ENCODE measurements at places on chromosomes 2 and 18.

DNA sequence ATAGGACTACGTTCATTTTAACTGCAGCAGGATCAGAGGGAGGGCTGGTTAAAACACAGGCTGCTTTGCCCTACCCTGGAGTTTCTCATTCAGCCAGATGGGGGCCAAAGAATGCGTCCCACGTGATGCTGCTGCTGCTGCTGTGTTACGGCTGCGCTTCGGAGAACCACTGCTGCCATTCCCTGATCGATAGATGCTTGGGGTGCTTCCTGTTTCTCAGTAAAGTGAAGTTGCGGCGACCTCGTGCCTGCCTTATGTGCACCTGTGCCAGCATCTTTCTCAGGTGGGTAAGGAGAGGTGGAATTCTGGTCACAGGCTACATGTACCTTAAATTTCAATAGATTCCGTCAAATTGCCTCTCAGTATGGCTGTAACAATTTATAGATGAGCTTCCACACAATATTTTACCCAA lies 24.7 kb upstream of the TOGARAM2 start:
- no peak for DNase-seq

DNA sequence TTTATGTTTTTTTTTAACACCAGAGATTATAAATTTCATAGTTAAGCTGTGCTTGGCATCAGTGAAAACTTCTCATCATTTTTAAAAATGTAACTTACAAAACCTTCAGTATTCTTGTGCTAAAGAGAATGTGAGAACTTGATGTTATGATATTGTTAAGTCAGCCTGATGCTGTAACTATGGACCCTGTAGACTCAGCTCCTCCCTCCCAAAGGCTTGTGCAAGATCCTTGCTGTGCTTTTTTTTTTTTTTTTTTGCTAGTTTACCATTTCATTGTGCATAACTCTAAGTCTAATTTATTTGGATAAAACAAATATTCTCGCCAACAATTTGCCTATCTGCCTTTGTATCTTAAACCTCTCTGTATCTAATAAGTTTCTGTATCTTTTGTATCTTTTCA lies 12.9 kb upstream of the TFPI start:
- DNase-seq: no peak

DNA sequence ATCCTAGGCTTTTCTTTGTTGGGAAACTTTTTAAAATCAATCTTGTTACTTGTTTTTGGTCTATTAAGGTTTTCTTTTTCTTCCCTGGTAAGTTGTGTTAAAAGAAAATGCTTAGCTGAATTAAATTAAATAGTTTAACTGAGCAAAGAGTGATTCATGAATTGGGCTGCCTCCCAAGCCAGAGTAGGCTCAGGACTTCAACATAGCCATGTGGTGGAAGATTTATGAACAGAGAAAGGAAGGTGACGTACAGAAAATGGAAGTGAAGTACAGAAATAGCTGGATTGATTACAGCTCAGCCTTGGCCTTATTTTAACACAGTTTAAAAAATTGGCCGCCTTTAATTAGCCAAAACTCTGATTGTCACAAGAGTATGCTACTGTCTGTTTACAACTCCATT lies 27.9 kb upstream of the GALNT5 start:
- DNase-seq: peak; percentile 43

DNA sequence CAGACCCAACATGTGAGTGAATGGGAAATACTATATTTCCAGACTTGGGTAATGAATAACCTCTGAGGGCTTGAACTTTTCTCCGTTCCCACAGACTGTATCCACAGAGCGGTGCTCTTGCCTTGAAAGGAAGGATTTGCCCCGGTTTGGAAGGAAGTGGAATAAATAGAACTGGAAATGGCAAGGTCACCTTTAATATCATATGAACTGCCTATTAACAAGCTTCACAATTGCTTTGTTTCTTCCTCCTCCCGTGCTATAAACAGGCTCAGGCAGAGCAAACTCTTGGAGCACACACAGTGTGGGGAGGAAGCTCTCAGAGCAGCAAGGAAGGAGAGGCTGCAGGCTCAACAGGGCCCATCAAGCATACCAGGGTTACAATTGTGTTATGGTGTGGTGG lies 28.5 kb upstream of the DARS1 start:
- DNase-seq: no peak

GRCh38 chr18:47932190-47932589 lies 1.7 kb upstream of the SMAD2 start:
- no peak for DNase-seq

- no peak for DNase-seq
Observed at GRCh38 chr2:128635361-128635900, 316.8 kb upstream of the HS6ST1 start.

GRCh38 chr18:14974576-14974975 lies 226.6 kb downstream of the ANKRD30B start:
- DNase-seq: no peak

- DNase-seq: no peak
Observed at GRCh38 chr18:79367989-79368388, 27.7 kb upstream of the NFATC1 start.

GRCh38 chr2:218883491-218884490 lies 3.1 kb downstream of the WNT10A start:
- DNase-seq: no peak

DNA sequence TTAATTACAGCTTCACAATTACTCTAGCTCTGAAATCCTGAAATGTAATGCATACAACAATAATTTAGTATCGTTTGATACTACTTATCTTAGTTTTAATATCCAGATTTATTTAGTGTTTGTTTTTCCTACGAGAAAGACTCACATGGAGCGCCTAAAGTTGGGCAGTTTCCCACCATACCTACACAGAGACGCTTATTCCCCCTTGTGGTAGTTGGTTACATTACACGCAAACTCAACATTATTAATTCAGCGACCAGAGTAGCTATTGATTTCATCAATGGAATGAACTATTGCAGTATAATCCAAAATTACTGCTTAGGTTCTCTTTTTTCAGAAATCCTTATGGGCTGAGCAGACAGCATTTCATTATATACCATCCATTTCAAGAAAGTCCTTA lies 164.0 kb upstream of the REG3G start:
- no peak for DNase-seq

- DNase-seq: no peak
Observed at GRCh38 chr2:65456886-65457285, 24.5 kb upstream of the SPRED2 start.

- no peak for DNase-seq
Observed at GRCh38 chr2:82636402-82637020, 1822.6 kb downstream of the SUCLG1 start.

GRCh38 chr18:39344487-39344886 lies 1778.9 kb upstream of the CELF4 start:
- DNase-seq: no peak

DNA sequence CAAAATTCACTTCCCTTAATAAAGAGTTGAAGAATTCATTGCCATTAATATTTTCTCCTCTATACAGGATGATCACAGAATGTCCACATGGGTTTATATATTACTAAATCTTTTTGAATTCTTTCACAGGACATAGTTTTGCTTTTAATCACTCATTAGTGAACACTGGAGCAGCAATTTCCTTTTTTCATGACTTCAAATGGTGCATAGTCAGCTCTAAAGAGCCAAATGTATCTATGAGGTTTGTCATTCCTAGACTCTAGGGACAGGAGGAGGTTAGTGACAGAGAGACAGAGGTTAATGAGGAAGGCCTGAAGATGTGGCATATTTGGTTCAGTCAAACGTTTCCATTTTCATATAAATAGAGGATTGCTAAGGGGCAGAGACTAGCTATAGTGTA lies 111.8 kb downstream of the FSHR start:
- no peak for DNase-seq

DNA sequence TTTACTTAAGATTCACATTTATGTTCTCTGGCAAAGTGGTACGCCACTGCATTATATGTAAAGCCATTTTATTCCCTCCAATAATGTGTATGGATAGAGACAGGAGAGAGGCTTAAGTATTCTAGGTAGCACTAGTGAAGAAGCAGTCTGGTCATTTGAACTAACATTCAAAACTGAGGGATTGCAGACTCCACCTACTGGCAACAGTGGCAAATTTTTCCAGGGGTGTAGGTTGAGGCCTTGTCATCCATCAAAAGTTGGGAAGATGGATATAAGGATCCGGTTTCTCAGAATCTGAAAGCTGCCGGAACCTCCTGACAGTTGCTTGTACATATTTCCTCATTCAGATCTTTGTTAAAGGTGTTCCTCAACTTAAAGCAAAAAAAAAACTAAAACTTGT lies 465.5 kb upstream of the FSHR start:
- no peak for DNase-seq

GRCh38 chr2:235160281-235160810 lies 208.5 kb downstream of the SH3BP4 start:
- DNase-seq: no peak

GRCh38 chr2:74576211-74576862 lies 21.8 kb downstream of the DOK1 start:
- no peak for DNase-seq

DNA sequence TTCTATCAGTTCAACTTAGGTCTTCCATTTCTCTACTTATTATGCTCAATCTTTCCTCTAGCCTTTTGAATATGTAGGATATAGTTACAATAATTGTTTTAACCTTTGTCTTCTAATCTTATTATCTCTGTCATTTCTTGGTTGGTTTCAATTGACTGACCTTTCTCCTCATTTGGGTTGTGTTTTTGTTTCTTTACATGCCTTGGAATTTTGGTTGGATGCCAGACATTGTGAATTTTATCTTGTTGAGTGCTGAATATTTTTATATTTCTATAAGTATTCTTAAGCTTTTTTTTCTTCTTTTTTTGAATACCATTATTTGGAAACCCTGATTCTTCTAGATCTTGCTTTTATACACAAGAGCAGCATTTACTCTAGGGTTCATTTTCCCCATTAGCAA lies 30.7 kb upstream of the TMEM247 start:
- no peak for DNase-seq

- DNase-seq: no peak
Observed at GRCh38 chr2:186068139-186068801, 329.7 kb downstream of the FSIP2 start.

GRCh38 chr2:75041731-75042600 lies 83.5 kb downstream of the POLE4 start:
- DNase-seq: no peak

DNA sequence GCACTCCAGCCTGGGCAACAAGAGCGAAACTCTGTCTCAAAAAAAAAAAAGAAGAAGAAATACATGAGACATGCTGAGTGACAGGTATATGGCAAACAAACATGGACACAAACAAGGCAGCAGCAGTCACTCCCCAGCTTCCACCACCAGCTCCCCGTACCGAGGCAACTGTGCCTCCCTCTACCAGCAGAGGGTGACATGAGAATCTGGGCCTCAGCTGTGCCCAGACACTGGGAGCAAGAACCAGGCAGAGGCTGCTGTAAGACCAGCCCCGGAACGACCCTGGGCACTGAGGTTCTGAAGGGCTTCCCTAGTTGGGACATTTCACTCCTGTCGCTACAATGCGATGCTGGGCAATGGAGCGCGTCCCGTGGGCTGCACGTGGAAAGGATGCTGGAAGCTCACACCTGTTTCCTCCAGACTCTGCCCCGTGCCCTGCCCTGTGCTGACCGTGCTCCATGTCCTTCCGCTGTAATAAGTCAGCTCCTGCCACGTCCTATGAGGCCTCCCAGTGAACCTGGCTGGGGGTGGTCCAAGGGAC lies 37.1 kb downstream of the BOK start:
- DNase-seq: no peak

GRCh38 chr2:217064234-217065011 lies 204.6 kb upstream of the TNP1 start:
- DNase-seq: no peak

DNA sequence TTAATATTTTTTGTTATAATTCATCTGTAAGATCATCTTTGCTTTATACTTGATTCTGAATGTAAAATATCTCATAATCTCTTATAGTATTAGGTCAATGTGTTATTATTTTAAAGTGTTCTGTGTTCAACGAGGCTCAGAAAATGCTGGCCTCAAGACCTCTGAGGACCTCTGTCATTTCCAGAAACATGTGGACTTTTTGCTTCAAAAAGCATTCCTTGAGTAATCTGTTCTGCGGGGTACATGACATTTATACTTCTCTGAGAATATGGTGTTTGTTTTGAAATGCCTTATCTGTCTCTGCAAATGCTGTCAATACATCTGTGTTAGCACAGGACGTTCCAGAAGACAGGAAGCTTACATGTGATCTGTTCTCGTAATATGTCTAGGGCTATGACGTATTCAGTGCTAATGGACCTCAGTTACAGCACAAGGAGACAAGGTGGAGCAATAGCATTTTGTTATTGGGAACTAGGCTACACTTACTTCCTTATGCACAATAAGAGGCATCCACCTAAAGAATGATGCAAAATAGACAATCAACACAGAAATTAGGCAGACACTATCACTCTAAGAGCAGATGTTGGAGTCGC lies 37.6 kb upstream of the IL1RL1 start:
- no peak for DNase-seq

GRCh38 chr2:115083225-115083624 lies 640.8 kb downstream of the DPP10 start:
- no peak for DNase-seq

DNA sequence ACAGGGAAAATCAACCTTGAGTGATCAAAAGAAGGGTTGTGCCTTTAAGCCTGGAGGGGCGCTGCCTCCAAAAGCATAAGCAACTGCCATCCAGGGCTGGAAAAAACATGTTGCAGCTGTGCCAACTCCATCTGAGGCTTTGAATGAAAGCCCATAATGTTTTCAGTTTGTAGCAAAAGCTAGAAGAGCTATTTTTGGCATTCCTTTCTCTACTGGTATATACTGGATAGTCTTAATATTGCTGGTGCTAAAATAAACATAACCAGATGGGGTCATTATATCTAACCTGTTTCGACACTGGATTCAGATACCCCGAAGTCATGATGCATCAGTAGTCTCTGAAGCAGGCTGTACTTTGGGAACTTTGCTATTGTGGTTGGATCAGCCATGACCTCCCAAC lies 25.1 kb downstream of the ANXA4 start:
- DNase-seq: no peak

DNA sequence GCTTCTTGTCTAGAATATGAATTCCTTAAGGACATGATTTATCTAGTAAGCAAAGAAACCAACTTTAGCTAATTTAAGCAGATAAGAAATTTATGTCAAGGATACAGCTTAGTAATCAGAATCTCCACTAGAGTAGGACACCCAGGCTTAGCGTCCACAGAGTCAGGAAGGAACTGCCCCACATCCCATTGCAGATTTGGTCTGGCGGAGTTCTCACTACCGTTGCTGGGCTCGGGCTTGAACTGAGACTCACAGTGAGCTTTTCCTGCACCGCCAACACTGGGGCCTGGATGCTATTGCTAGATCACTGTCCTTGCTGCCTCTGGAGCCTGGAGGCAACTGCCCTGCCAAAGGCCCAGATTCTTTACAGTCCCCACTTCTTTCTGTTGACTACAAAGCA lies 68.1 kb downstream of the SMAD4 start:
- DNase-seq: no peak

All from non-pigmented ciliary epithelial cell (primary cell).